HCT116 (cell line): ENCODE measurements at places on chromosomes 11 and 22. TPM values are rescaled to one million over a fixed set of nuclear protein-coding genes. Genes with fewer than 3 reads are reported as not detected.

Gene CREB3L1
- 0.37 TPM for total RNA-seq

Gene MMP8
- not detected for total RNA-seq

Gene AIFM3
- total RNA-seq, result 9.7 TPM

Gene MUC6
- 0.02 TPM for total RNA-seq

Gene C11orf97
- not detected for total RNA-seq

Gene SAA2
- 5.2 TPM for total RNA-seq

GRCh38 chr11:2924821-2925675 lies 4.2 kb downstream of the PHLDA2 start:
- no peak for DNase-seq

DNA sequence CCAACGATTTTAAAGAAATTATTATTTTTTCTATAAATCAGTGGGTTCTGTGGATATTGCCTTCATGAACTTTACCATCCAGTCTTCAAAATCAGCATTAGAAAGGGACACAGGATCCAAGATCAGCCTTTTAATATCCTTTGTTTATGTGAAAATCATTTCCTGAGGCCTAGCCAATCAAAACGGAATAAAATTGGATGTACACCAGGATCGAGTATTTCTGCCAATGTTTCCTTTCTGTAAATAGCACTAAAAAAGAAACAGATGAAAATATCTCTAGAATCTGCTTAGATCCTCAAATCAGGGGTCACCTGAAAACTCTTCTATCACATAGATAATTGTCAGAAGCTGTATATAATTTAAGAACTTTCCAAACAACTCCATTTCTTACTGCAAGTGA lies 1598.5 kb downstream of the LRRC4C start:
- no peak for DNase-seq

GRCh38 chr11:118928870-118929500 lies 3.3 kb upstream of the BCL9L start:
- no peak for DNase-seq

DNA sequence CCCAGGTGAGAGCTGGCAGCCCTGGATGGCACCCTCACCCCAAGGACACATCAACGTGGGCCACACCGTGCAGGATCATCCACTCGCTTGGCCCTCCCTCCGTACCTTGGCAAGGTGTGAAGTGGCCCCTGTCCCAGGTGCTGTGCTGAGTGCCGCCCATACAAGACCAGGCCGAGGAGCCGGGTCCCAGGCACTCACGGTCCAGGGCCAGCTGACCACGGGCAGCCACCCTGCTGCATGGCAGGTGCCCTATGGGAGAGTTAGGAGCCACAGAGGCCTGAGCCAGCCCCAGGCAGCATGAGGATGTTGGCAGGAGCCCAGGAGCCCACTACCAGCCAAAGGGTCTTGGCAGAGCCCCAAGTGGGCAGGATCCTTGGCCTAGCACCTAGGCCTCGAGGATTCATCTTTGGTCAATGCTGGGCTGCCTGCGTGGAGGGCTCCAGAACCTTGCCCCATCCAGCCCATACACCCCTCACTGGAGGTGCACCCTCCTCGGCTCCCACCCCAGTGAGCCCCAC lies 19.6 kb downstream of the RTN4R start:
- DNase-seq, result no peak

- no peak for DNase-seq
These were observed 5.7 kb upstream of the PVALB start for GRCh38 chr22:36822581-36822980.

GRCh38 chr11:62266558-62266957 lies 3.4 kb upstream of the SCGB2A2 start:
- DNase-seq, result no peak

DNA sequence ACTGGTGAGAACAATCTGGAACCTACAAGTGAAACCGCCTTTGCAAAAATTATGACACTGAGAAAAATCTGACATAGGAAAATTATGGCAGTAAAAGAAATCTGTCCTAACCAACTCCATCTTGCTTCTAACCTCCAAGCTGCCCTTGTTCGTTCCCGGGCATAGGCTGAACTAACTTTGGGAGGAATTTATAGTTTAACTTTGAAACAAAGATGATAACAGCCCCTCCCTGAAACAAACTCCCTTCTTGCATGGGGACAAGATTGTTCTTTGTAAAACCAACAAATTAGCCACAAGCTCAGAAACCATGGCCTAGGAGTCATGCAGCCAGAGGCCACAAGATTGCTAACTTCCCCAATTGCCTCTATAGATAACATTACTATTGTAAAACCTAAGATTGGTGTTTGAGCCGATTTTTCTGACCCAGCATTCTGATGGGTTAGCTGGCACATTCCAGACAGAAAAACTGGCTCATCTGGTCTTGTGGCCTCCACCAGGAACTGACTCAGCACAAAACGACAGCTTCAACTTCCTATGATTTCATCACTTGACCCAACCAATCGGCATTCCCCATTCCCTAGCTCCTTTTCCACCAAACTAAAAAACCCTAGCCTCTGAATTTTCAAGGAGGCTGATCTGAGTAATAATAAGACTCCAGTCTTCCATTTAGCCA lies 3.6 kb upstream of the CCDC81 start:
- DNase-seq, result no peak

DNA sequence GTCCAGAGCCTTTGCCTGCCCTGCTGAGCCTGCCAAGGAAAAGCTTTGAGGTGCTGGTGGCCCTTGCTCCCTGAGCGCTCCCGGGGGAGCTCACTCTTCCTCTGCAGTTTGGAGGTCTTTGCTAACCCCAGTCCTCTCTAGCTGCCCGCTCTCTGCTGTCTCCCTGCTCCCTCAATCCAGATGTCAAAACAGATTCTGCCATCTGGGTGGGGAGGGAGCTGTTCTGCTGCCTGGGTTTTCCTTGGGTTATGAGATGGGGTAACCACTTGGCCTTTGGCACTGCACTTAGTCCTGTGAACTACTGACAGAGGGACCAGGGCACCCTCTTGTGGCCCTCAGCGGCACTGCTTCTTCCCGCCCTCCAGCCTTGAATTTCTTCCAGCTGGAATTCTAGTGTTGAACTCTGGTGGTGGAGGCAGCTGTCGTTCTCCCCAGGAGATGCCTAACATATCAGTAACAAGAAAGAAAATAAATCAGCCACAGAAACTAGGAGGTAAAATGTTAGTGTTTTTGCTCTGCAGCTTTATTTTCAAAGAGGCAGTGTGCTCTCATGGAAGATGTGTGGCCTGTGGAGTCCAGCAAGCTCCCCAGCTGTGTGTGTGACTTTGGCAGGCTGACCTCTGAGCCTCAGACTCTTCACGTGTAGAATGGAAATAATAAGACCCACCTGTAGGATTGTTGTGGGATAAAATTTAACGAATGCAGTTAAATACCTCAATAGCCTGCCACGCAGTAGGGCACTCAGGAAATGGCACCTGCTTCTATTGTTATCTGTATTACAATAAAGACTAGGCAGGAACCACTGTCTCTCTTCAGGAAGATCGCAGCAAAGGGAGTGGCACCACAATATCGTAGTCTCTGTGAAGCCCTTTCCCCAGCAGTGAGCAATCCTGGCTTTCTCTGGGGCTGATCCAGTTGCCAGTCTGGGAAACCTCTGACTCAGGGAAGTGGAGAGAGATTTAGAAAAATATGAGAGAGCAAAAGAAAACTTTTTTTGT lies 23.4 kb downstream of the ARFGAP2 start:
- no peak for DNase-seq

GRCh38 chr11:45056529-45056928 lies 89.9 kb upstream of the PRDM11 start:
- DNase-seq, result no peak

DNA sequence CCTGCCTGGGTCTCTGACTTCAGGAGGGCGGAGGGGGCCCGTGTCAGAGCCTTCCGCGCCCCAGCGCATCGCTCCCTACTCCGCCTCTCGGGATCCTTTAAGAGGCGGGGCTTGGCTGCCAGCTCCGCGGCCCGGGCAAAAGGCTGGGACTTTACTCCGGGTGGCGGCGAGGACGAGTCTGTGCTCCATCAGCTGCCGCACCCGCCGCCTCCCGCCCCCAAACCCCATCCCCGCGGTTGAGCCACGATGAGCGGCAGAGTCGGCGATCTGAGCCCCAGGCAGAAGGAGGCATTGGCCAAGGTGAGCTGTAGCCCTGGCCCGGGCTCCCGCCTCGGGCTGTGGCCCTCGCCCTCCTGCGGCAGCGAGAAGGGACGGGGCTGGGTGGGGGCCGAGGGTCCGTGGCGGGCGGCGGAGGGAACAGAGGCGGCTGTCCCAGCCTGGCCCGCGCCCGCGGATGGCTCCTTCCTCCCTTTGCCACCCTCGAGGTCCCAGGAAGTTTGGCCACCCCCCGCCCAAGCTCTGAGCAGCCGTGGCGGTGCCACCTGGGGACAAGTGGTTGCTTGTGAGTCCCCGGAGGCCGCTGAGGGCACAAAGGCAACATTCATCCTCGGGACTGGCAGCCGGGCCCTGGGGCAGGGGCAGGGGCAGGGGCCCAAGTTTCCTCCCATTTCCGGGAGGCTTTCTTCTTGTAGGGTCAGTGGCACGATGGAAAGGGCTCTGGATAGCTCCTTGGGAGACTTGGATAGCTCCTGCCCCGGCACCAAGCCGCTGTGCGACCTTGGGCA lies at the start of gene SEC14L2:
SEC14L2 (plus strand) TSS at position 148 of the 785 bp plus-strand sequence; CDS start at position 247, 99 bp downstream.
- peak; percentile 43 for DNase-seq
